Right ventricle myocardium inferior (tissue), 1 donor: ENCODE measurements at places on chromosomes 12 and 14. TPM values are rescaled to one million over a fixed set of nuclear protein-coding genes. Genes with fewer than 3 reads are reported as not detected.

GRCh38 chr14:105475269-105476096 is 862 bp downstream of the CRIP2 start:
- DNase-seq: no peak

GRCh38 chr14:54845641-54846040 is 57.0 kb downstream of the GCH1 start:
- DNase-seq: no peak

The SRRM4 gene
- total RNA-seq: 0.43 TPM

The FGF6 gene
- total RNA-seq: not detected

The CNTN1 gene
- 0.73 TPM for total RNA-seq

The ADAM21 gene
- 0.38 TPM for total RNA-seq

The HOXC12 gene
- total RNA-seq: not detected

The EML1 gene
- total RNA-seq: 49.6 TPM

DNA sequence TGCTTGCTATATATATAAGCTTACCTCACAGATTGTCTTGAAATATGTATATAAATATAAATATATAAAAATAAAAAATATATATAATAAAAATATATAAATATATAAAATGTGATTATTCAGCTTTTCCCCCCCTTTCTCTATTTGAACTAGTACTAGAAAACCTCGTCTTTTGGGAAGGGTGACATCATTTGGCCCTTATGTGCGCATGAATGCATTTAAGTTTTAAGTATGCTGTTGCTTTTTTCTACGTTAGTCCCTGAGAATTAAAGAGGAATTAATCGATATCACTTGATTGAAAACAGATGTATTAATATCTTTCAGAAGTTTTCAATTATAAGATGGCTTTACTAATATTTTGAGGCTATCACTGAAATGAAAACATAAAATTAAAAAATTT is 69.9 kb downstream of the RAD51B start:
- no peak for DNase-seq

The DNAI7 gene
- total RNA-seq: 2.3 TPM

GRCh38 chr14:32809255-32809654 is 129.4 kb upstream of the NPAS3 start:
- no peak for DNase-seq

The LRRC23 gene
- total RNA-seq: 9.4 TPM

- DNase-seq: no peak
Observed at GRCh38 chr12:18468246-18469075, 207.1 kb downstream of the PIK3C2G start.

The TAS2R42 gene
- total RNA-seq: not detected

The STYK1 gene
- not detected for total RNA-seq

The RILPL2 gene
- 2.0 TPM for total RNA-seq

GRCh38 chr12:6215120-6215807 is 15.1 kb downstream of the CD9 start:
- no peak for DNase-seq

The M6PR gene
- 83.0 TPM for total RNA-seq

DNA sequence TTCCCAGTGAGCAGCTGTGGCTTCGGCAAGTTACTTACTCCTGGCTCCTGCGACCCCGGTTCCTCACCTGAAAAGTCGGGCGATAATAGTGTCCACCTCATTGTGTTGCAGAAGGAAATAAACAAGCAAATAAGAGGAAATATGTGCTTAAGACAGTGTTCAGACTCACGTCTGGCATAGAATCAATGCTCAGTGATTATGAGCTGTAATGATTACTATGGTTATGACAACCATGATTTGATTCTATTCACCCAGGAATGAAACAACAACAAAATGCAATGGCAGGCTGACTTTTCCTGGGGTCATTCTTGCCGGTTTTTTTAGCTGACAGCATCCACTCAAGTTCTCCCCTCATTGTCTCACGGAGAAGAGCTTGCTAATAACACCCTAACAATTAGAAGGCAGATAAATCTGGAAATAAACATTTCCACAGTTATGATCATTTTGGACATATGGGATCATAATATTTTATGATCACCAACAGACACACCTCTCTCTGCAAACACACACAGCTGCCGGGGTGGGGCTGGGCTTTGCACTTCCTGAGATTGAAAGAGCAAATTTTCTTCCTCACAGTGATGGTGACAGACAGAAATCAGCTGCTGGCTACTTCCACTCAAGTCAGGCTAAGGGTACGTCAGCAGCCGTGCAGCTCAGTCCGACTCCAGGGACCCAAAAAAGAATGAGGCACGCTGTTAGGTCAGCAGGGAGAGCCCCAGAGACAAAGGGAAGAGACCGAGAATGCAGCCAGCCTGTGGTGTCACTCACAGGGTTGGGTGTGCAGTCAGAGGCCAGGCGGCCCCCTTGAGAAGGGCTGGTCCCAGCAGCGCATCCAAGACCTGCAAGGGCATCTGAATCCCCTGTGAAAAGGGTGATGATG is 158.0 kb downstream of the RIMBP2 start:
- DNase-seq: no peak

DNA sequence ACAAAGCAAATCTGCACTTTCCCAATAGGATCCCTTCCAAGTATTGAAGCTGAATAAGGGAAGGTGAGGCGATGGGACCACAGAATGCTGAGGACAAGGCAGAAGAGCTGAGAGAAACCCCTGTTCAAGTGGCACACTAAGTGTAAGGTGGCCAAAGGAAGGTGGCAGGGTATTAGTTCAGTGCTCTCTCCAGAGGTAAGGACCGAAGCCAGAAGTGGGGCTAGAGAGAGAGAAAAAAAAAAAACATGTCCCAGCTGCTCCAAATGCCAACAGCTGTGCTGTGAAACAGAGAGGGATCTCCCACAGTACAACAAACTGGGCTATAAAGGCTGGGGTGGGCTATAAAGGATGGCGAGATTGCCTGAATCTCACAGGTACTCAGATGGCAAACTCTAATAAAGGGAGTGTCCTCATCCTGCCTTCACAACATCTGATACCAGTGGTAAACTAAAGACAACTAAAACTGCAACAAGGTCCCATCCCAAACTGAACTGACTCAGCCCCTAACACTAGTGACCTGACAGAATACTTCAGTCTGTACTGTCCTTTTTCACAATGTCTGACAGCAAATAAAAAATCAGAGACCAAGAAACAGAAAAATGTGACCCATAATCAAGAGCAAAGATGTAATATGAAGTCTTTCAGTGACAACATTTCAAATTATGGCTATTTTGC is 47.9 kb downstream of the CDK17 start:
- no peak for DNase-seq

The DEGS2 gene
- total RNA-seq: not detected
